Activated naive CD4-positive, alpha-beta T cell treated with anti-CD3 and anti-CD28 coated beads, Interleukin-2, amount 50 U/mL, for 72 hours (primary cell): ENCODE measurements at places on chromosomes 4 and X.
A peak's percentile ranks its signal among the peaks of the same experiment; 100 is the strongest.

GRCh38 chr4:44738615-44739014 lies 12.3 kb upstream of the GNPDA2 start:
- DNase-seq, result no peak

GRCh38 chr4:69848028-69848427 lies 11.9 kb downstream of the SULT1E1 start:
- no peak for DNase-seq

DNA sequence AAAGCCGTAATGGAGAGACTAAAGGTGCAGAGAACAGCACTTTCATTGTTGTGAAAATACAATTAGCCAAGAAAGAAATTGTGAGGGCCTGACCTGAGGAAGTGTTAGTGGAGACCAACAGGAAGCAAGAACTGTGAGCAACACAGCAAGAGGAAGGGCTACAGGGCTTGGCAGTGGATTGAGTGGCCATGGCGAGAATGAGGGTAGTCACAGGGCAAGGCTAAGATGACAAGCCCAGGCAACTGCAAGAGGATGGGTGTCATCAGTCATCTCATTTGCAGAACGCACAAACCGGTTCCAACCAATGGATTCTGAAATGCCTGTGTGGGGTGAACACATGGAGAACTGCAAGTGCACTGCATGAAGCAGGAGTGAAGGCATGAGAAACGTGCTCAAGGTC lies 3.6 kb downstream of the SLC10A6 start:
- DNase-seq, result no peak

DNA sequence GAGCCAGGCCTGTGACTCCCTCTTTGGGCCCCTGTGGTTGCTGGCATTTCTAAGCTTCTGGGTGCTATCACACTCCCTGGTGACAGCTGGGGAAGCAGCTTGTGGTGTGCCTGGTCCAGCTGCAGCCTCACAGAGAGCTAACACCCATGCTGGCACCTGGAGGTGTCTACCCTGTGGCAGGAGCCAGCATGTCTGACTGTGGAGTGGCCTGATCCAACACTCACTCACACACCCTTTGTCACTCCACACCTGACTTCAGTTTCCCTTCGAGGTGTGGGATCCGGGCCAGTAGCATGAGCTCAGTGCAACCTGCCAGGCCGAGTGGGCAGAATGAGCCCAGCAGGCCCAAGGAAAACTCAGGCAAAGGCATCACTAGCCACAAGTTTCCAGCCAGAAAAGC lies 67.5 kb downstream of the TECRL start:
- DNase-seq, result no peak

DNA sequence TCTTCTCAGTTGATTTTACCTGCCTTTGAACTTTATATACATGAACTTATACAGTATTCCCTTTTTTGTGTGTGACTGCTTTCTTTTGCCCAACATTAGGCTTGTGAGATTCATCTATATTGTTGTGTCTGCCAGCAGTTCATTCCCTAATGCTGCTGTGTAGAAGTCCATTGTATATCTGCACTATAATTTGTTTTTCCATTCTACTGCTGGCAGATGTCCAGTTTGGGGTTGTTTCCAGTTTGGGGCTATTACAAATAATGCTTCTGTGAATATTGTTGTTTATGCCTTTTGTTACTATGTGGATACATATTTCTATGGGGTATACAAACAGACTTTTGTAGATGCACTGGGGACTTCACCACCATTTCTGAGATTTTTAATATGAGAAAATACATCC lies 268.4 kb downstream of the DCTD start:
- DNase-seq, result no peak

DNA sequence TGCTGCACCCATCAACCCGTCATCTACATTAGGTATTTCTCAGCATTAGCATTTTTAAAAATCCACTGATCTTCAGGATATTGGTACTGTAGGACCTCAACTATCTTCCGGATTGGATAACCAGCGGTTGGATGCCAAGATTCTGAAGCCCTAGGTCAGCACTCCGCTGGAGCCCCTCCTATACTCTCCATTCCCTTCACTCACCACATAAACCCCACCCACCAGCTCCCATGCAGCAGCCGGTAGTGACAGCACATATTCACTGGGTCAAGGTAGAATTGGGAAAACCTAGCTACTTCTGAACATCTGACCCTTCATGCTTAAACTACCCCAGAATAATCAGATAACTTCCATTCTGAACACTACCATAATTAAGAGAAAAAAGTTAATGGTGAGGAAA lies 134.9 kb downstream of the CORIN start:
- DNase-seq, result no peak

DNA sequence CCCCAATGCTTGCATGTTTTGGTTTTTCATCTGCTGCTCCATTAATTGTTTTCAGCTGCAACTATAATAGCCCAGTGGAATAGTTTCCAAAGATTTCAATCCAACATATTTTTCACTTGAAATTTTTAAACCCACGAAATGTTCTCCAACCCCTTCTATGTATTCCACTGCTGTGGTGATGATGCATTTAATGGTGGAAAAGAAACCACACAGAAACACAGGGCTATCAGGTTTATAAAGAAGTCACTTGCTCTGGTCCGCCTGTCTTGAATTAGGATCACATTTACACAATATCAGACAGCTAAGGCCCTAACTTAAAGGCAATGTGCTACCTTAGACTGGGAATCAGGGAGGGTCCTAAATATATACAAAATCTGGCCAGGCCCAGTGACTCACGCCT lies 35.0 kb downstream of the OPHN1 start:
- DNase-seq, result no peak

- DNase-seq, result no peak
Measured at GRCh38 chr4:6137027-6137746, 63.2 kb downstream of the JAKMIP1 start.

- no peak for DNase-seq
Measured at GRCh38 chr4:114999880-115000279, 113.5 kb downstream of the NDST4 start.

DNA sequence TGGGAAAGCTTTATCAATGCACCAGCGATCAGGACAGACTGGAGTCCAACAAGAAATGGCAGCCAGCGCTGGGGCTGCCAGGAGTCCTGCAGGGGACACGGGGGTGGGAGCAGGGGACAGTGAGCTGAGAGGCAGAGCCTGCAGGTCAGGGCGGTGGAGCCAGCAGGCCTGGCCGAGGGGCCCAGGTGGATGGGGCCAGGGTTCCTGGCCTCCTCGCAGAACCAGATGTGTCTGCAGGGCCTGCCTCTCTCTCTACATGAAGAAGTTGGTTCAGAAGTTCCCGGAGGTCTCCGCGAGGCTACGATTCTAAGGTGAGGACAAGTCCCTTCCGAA lies 63.6 kb downstream of the CPZ start:
- DNase-seq, result no peak

DNA sequence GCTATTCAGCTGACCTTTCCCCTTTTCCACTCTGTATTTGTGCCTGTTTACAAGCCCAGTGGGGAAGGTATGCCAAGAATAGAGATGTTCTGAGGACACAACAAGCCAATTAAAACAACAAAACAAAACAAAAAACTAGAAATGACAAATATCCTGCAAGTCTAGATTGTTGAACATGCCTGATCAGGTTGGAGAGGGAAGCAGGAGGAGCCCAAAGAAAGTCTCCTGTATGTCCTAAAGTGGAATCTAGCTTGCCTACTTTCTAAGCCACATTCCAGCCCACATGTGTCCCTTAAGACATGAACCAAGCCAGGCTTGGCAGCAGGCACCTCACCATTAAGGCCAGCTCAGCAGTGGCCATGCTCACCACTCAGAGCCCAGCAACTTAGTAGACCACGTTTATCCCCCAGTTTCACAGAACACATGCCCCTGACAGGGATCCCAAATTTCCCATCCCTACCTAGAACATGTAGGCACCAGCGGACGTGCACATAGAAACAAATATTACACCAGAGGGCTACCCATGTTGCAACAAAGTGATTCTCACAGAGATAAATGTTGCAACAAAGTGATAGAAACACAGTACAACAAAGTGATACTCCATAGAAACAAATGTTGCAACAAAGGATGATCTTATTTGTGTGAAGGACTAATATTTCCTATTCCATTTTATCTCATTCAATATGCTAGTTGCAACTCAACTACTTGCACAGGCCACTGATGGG lies 48.3 kb downstream of the CD99L2 start:
- no peak for DNase-seq

GRCh38 chr4:87716371-87717265 lies 66.5 kb downstream of the DMP1 start:
- DNase-seq, result no peak

- DNase-seq, result no peak
Measured at GRCh38 chrX:110051559-110051958, 48.6 kb downstream of the TMEM164 start.

DNA sequence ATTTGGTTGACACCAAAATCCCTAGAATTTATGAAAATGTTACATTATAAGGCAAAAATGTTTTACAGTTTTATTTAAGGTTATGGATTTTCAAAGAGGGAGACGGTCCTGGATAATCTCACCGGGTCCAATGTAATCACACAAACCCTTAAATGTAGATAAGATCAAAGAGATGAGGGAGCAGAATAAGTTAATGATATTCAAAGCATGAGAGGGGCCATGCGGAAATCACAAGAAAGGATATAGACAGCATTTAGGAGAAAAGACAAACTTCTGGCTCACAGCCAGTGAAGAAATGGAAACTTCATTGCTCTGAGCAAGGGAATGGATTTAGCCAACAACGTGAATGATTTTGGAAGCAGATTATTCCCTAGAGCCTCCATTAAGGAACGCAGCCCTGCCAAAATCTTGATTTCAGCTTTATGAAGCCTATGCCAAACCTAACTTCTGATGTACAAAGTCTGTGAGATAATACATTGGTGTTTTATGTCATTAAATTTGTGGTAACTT lies 684.4 kb upstream of the GNPDA2 start:
- DNase-seq, result no peak

- peak; percentile 9 for DNase-seq
Measured at GRCh38 chr4:166165829-166166420, 292.9 kb downstream of the TLL1 start.

- DNase-seq, result no peak
Measured at GRCh38 chrX:1178580-1179057, 33.8 kb downstream of the CRLF2 start.

DNA sequence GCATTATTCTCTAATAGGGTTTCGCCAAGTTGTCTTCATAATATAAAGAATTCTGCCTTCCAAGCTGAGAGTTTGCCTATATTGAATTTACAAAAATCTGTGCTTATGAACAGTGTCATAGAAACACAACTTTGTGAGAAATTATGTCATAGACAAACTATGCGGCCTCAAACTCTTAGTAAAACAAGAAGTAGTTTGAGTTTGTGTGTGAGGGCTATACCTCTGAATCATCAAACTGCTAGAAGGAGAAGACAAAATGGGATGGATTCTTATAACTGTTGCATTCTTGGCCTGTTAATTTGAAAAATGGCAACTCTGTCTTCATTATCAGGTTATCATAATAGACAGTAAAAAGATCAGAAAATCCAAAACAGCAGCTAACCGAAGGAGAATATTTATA lies 46.1 kb upstream of the NAP1L5 start:
- DNase-seq, result no peak

DNA sequence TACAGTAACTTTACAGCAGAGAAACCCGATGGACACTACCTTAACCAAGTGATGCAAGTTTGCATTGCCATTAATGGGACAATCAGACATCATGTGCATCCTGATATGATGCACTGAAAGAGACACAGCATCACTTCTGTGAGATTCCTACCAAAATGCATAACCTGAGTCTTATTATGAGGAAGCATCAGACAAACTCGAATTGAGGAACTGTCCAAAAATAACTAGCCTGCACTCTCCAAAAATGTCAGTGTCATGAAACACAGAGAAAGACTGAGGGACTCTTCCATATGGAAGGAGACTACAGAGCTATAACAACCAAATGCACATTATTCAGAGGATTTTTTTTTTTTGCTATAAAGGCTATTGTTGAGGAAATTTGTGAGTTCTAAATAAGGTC lies 66.6 kb upstream of the IQSEC2 start:
- no peak for DNase-seq

- DNase-seq, result no peak
Measured at GRCh38 chr4:23134331-23134730, 441.6 kb downstream of the GBA3 start.

- no peak for DNase-seq
Measured at GRCh38 chr4:16827794-16828724, 70.4 kb downstream of the LDB2 start.

DNA sequence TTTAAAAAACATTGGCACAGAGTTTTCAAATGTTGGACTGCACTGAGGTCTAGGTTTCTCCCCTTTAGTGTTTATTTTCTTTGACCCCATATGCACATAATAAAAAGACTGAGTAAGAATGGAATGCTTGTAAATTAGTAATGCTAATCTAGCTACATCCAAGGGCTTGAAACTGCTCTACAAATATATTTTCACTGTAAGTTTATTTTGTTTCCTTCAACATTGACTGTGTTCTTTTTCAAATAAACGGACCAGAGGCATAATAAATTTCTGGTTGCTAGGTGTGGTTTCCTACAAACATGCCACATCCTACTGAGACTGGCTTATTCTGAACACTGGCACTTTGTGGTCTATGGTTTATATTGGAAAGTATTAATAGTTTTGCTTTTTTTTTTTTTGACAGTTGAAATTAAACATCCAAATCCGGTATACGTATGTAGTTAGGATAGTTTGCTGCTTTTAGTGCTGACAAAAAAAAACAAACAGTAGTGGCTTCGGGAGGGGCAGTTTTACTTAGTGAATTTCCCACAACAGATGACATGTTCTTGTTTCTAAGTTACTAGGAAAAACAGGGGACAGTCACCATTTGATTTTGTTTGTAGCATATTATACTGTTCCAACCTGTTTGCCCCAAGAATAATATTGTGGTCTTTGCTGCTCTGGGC lies 13.2 kb downstream of the CA5B start:
- no peak for DNase-seq

DNA sequence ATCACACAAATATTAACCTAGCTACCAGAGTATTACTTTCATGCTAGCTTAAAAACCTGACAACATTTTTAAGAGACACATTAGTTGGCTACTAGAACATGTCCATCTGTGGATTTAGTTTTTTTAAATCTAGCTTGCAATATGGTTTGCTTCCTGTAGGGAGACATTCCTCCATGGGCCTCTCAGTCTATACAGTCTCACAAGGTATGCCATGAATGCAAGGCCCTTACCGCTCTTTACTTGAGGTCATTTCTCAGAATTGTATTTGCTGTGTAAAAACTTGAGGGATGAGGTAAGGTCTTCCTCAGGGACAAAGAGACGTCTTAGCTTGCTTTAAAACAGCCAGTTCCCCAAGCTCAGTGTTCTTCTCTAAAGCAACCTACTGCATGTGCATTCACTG lies 26.9 kb downstream of the UBA6 start:
- no peak for DNase-seq

DNA sequence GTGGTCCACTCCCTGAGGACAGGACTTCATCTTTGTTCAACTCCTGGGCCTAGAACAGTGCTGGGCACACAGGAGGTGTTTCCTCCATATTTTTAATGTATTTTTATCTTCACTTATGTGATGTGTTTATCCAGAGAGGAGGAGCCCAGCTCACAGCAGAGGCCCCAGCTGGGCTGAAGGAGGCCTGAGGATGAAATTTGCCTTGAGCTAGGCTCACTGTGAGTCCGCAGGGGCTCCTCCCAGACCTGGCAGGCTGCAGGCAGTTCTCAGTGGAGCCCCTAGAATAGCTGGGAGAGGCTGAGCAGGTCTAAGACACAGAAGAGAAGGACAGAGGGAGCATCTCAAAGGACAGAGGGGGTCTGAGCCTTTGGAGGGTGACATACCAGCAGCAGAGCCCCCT lies 26.8 kb downstream of the C4orf50 start:
- no peak for DNase-seq

- no peak for DNase-seq
Measured at GRCh38 chr4:145861336-145862318, 77.0 kb downstream of the ZNF827 start.

- DNase-seq, result no peak
Measured at GRCh38 chr4:2750719-2751605, 5.2 kb downstream of the TNIP2 start.

GRCh38 chrX:115561605-115562479 lies 868 bp downstream of the PLS3 start:
- DNase-seq, result no peak
